Melanocyte of skin (primary cell): ENCODE measurements at places on chromosomes 13 and 19. TPM values are rescaled to one million over a fixed set of nuclear protein-coding genes. Genes with fewer than 3 reads are reported as not detected.

Gene FCHO1
- total RNA-seq: 0.36 and 1.4 TPM in 2 replicates

Gene CRX
- not detected in 2 replicates for total RNA-seq

Gene SPACA4
- total RNA-seq: not detected in 2 replicates

Gene GRAMD1A
- 23.1 and 27.3 TPM in 2 replicates for total RNA-seq

Gene TMIGD2
- not detected in 2 replicates for total RNA-seq

Gene MTUS2
- not detected in 2 replicates for total RNA-seq

Gene ZNF850
- total RNA-seq: 3.4 and 5.8 TPM in 2 replicates

Gene PPFIA3
- total RNA-seq: 6.3 and 7.3 TPM in 2 replicates

Gene IQCN
- 0.31 and 0.33 TPM in 2 replicates for total RNA-seq

Gene GPR183
- under 0.01 and 0.15 TPM in 2 replicates for total RNA-seq

Gene GRK1
- total RNA-seq: under 0.01 TPM in 1 of 2 replicates, not detected in the other

Gene TIMM29
- total RNA-seq: 27.5 and 32.7 TPM in 2 replicates

Gene TMPRSS9
- total RNA-seq: not detected in 2 replicates

Gene MBD3L3
- not detected in 2 replicates for total RNA-seq

Gene VMAC
- total RNA-seq: 3.0 and 4.3 TPM in 2 replicates

Gene CABP5
- total RNA-seq: not detected in 2 replicates

Gene VSTM2B
- 0.93 TPM in 1 of 2 replicates, not detected in the other for total RNA-seq

Gene FOXA3
- not detected in 2 replicates for total RNA-seq
